ENCODE measurements at places on chromosomes 1 and 21.

DNA sequence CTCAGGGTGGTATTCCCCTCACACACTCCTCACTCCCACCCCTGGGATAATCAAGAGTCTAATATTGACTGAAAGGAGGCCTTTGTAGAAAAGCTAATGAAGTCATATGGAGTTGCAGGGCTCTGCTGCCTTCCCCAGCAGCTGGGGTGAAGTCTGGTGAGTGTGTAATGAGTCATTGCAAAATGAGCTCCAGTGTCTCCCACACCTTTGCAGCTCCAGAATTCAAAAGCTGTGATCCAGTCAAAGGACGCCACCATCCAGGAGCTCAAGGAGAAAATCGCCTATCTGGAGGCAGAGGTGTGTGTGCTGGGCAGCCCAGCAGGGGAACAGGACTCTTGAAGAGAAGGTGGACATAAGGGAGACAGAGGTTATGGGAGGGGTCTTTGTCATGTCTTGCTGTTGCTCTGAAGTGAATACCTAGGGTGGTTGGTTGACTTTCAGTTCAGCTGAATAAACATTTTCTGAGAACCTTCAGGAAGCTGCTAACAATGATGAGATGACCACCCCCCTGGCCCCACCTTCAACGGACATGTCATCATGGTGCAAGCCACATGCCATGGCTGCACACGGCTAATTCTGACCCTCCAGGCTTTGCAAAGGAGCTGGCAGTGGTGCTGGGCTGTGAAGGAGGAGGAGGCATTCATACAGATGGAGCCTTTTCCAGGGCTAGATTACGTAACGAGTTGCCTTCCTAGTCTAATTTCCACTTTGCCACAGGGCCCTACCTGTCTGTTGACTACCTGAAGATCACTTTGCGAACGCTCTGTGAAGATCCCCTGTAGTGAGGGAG is 32.2 kb upstream of the SNX27 start:
- no peak for DNase-seq

DNA sequence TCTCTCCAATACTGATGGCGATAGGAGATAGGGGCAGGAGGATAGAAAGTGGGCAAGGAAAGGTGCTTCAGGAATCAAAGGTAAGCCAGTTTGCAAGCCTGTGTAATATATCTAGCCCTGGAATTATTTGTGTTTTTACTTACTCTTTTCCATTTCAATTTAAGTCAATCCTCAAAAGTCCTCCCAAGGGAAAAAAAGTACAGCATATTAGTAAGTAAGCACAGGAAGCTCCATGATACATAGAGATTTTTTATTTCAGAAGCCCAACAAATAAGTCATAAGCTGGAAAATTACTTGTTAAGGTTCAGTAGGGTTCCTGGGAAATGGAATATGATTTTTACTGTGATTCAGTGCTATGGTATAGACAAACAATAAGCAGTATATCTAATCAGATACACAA is 337.7 kb upstream of the DUSP10 start:
- DNase-seq: no peak

DNA sequence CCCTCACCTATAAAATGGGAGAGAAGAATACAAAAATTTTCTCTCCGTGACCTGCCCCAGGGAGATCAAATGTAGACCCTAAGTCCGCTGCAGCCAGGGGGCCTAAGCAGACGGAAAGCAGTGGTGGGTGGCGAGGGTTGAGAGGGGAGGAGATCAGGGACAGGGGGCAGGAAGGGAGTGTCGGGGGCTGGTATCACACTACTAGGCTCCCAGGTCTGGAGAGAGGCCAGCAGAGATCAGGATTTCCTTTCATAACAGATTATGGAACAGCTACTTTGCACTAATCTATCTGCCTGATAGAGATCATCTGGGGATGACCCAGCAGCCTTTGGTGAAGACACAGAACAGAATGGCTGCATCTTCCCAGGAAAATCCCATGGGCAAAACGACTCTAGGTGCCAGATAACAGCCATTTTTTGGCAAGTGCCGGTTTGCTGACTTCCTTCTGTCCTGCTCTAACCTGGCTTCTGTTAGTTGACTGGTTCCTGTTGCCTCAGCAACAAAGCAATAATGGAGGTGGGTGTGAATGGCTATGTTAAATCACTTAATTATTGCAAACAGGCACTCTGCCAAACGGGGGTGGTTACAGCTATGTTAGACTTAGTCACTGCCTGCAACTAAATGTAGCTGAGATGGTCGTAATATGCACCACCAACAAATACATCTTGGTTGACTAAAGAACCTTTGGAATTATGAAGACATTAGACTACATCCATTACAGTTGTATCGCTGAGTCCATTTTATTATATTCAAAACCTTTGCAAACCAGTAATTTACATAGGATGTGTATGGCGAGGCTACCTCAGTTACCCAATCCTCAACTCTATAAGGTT is 30.0 kb upstream of the EPS8L3 start:
- DNase-seq: peak; percentile 66

DNA sequence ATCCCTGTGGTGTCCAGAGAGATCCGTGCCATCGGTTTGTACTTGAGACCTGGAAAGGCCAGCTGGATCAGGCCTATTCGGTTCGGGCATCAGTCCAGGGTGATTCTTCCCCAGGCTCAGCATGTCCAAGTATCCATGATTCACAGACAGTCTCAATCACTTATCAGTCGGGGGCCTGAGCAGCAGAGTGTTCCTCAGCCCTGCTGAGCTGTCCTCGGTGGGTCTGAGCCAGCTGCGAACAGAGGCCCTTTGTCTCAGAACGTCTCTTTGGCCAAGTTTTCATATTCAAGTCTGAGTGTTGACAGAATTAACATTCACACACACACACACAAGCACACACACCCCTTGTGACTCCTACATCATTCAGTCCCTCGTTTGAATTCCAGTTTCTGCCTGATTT is 33.4 kb upstream of the OSBPL9 start:
- no peak for DNase-seq

DNA sequence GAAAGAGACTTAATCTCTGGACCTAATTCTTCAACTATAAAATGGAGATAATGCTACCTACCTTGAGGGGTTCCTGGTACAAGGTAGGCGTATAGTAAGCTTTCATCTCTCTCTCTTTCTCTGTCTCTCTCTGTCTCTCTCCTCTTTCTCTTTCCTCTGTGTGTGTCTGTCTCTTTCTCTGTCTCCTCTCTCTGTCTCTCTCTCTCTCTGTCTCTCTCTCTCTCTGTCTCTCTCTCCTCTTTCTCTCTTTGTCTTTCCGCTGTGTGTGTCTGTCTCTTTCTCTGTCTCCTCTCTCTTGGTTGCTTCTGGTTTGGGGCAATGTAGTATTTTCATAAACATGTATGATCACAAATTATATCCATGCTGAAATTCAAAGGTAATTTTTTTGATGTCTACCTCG is 76.1 kb upstream of the UBE2U start:
- DNase-seq: no peak

- peak; percentile 64 for DNase-seq
Measured at GRCh38 chr1:234771642-234772344, 161.8 kb upstream of the IRF2BP2 start.

- no peak for DNase-seq
Measured at GRCh38 chr21:25362375-25363267, 244.7 kb downstream of the MRPL39 start.

DNA sequence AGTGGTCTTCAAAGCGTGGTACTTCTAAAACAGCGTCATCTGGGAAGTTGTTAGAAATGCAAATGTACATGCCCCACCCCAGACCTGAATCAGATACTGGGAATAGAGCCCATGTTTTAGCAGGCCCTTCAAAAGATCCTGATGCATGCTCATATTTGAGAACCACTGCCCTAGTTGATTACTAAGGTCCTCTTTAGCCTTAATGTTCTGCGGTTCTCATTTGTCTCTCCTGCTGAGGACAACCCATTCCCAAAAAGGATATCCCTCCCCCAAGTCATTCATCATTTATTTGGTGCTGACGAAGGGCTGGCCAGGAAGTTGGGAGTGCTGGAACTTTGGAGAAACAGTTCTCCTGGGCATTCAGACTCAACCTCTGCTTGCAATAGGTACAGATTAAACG is 92.4 kb upstream of the RALGPS2 start:
- no peak for DNase-seq

DNA sequence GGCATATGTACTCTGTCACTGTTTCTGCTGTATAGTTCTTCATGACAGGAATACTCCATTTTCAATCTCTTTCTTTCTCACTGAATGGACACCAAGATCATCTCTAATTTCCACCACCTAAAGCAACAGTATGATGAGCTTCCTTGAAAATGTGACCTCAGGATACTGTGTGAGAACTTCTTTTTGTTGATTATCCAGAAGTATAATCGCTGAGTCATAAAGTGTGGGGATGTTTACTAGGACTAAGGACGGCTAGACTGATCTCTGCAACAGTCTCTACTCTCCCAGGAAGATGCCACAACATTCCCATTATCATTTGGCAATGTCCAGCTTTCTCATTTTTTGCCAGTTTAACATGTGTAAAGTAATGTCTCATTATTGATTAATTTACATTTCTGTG is 70.3 kb downstream of the TNFSF18 start:
- DNase-seq: no peak

DNA sequence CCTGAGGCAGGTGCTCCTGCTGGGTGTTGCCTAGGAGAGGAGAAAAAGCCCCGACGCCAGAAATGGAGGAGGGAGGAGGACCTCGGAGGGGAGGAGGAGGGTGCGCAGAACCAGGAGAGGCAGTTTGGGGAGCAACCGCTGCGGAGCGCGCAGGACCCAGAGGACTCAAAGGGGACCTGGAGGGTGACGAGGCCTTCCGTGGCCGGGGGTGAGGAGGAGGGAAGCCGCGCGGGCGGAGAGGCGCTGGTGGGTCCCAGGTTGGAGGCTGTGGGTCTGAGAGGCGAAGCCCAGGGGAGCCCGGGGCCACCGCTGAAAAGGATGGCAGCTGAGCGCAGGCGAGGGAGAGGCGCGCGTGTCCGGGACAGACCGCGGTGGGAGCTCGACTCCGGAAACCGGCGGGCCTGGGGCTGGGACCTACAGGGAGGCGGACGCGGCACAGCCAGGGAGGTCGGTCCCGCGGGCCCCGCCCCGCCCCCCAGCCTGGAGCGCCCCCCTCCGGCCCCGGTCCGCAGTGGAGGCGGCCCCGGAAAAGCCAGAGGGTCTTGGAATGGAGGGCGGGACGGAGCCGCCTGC is 15.1 kb downstream of the RNF223 start:
- DNase-seq: no peak

GRCh38 chr21:33348706-33349105 is 23.9 kb downstream of the IFNAR1 start:
- no peak for DNase-seq

DNA sequence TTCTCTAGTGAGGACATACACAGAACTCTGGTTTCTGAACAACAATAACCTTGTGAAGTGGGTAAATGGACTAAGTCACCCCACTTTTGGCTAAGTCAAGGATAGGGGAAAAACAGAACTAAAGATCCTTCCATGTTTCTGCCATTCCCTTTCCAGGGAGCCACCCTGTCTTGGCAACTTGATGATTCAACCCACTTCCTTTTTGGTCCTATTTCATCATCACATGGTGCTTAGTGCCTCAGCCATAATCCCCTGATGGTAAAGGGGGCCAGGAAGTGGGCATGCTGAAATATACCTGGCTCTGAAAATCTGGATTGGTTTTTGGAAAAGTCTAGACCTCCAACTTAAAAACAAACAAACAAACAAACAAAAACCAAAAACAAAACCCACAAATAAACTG is 206.4 kb upstream of the FOXD3 start:
- no peak for DNase-seq

GRCh38 chr1:201896951-201897391 is 8.3 kb downstream of the SHISA4 start:
- no peak for DNase-seq

DNA sequence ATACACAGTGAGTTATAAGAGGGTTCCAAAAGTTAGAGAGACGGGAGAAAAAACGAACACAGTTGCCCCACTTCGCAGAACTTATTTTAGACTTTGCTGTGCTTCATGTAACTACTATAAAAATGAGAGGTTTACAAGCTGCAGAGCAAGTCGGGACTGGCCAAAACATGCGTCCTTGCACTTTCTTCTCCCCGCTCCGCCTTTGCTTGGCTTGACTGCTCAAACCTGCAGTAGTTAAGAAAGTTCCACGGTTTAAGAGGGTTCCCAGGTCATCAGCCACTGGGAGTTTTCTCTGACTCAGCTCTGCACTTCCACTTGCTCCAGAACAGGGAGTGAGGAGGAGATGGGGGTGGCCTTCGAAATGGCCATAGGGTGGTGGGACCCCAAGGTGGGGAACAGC is 36.2 kb downstream of the CLIC6 start:
- no peak for DNase-seq

DNA sequence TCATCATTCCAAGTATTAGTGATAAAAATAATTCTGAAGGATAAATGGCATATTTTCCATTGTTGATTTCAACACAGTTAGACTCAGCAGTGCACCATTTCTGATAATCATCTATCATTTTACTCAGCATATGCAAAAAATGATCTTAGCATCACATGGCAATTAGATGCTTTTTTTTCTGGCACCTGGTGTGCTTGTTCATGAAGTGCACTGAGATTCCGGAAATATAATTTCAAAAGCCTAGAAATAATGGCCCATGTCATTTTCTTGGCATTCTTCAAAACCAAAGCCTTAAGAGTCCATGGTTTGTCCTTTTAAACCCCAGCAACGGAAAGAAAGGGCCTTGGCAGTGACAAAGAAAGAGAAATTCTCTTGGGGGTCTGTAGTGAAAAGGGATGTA is 278.8 kb downstream of the KIF26B start:
- DNase-seq: no peak

DNA sequence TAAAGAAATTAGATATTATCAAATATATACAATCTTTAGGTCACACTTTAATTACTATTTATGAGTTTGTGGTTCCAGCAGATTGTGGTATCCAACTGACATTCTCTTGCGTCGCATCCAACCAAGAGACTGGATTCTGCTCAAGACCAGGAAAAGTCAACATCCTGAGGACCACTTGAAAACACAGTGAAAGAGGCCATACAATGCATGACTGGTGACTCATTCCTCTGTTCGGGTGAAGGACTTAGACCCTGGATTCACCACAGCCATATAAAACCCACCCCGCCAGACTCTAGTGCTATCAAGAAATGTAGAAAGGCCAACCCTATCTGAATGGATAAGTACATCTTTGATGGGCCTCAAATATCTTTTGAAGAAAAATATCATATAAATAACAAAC is 14.5 kb upstream of the CFHR4 start:
- DNase-seq: no peak

DNA sequence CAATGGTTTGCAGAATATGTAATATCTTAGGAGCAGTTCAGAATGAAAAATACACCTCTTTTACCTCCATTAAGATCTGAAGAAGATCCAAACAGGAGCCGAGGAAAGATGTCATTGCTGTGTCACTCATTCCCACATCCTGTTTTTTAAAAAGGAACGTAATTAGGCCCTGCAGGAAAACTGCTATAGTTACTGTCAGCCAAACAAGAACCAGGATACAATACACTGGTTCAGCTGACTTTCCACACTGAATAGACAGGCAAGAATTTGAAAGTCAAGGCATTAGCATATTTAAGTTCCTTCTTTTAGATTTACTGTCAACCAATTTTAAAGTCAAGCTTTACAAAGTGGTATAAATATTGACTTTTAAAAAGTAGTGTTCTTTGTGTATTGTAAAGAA is 63.8 kb downstream of the IARS2 start:
- no peak for DNase-seq

GRCh38 chr1:85334962-85335361 is 58.5 kb upstream of the BCL10 start:
- peak; percentile 78 for DNase-seq

- no peak for DNase-seq
Measured at GRCh38 chr1:24412408-24412807, 1.2 kb downstream of the STPG1 start.

All from KBM-7 (cell line).